Endothelial cell (in vitro differentiated cells): ENCODE measurements at places on chromosomes 12 and 14. TPM values are rescaled to one million over a fixed set of nuclear protein-coding genes. Genes with fewer than 3 reads are reported as not detected.

GRCh38 chr12:100573292-100574186 is at the start of gene GAS2L3:
TSS of gene GAS2L3 (plus strand) at chr12:100573684. CDS start at chr12:100594905, 21,221 bp downstream.
- peaks cover 4% of the 10 kb centered on the region for H3K36me3 ChIP-seq
- H3K4me1 ChIP-seq, result peaks cover 36% of the 10 kb centered on the region
- H3K27ac ChIP-seq, result peak within 1 kb of the TSS; percentile 98

Gene ENDOU
- total RNA-seq, result 1.6 TPM

GRCh38 chr12:12534166-12534866 is 28.3 kb downstream of the DUSP16 start:
- no peak overlapping the region for H3K27ac ChIP-seq
- no peaks in the 10 kb centered on the region for H3K27me3 ChIP-seq
- DNase-seq, result no peak
- H3K4me3 ChIP-seq, result no peak overlapping the region
- no peaks in the 10 kb centered on the region for H3K36me3 ChIP-seq

- no peak overlapping the region for H3K27ac ChIP-seq
- peaks cover 6% of the 10 kb centered on the region for H3K36me3 ChIP-seq
- H3K4me1 ChIP-seq, result no peaks in the 10 kb centered on the region
- no peak overlapping the region for H3K4me3 ChIP-seq
Observed at GRCh38 chr14:22202313-22202712, 386.7 kb downstream of the DAD1 start.

- DNase-seq, result no peak
- peaks cover 6% of the 10 kb centered on the region for H3K4me1 ChIP-seq
- H3K27me3 ChIP-seq, result no peaks in the 10 kb centered on the region
- no peak within 1 kb of the TSS for H3K27ac ChIP-seq
Observed at GRCh38 chr14:94322648-94323570, at the start of gene SERPINA6. TSS of gene SERPINA6 (minus strand) at chr14:94323336. CDS start at chr14:94314648, 8,688 bp downstream.

GRCh38 chr12:92297405-92297804 is 151.8 kb upstream of the BTG1 start:
- H3K36me3 ChIP-seq, result no peaks in the 10 kb centered on the region
- no peaks in the 10 kb centered on the region for H3K27me3 ChIP-seq
- H3K27ac ChIP-seq, result no peak overlapping the region

DNA sequence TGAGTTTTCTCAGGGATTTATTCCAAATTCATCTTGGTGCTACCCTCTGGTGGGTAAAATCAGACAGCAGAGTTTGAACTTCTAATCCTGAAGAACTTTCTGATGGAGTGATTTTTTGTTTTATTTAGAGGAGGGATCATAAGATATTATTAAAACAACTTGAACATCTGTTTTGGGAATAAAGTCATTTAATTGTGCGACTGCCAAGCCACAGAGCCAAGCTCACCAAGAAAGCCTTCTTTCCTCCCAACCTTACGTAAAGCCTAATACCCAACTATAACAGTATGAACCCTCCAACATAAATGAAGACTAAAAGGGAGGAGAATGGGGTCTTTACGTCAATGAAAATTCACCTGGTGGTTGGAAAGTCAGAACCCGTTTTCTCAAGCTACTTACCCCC is 205.5 kb upstream of the IGF1 start:
- no peak for DNase-seq
- H3K4me1 ChIP-seq, result no peaks in the 10 kb centered on the region
- no peaks in the 10 kb centered on the region for H3K27me3 ChIP-seq
- H3K27ac ChIP-seq, result no peak overlapping the region
- H3K4me3 ChIP-seq, result no peak overlapping the region

Gene HOXC9
- 0.28 TPM for total RNA-seq

GRCh38 chr12:3219233-3219632 is 142.1 kb downstream of the TSPAN9 start:
- H3K27ac ChIP-seq, result no peak overlapping the region
- peaks cover 11% of the 10 kb centered on the region for H3K27me3 ChIP-seq
- H3K4me1 ChIP-seq, result peaks cover 43% of the 10 kb centered on the region

Gene LTBP2
- 1.9 TPM for total RNA-seq

GRCh38 chr12:65916991-65917695 is 92.9 kb downstream of the HMGA2 start:
- H3K27ac ChIP-seq, result no peak overlapping the region
- DNase-seq, result no peak
- peaks cover 2% of the 10 kb centered on the region for H3K27me3 ChIP-seq
- peaks cover 33% of the 10 kb centered on the region for H3K4me1 ChIP-seq
- peaks cover 9% of the 10 kb centered on the region for H3K36me3 ChIP-seq
